ENCODE measurements at places on chromosomes 3 and 15.

- no peak for DNase-seq
These were observed 64.1 kb upstream of the ABHD17C start for GRCh38 chr15:80630981-80631380.

GRCh38 chr15:64780600-64781156, 5.3 kb upstream of the RBPMS2 start:
- no peak for DNase-seq

DNA sequence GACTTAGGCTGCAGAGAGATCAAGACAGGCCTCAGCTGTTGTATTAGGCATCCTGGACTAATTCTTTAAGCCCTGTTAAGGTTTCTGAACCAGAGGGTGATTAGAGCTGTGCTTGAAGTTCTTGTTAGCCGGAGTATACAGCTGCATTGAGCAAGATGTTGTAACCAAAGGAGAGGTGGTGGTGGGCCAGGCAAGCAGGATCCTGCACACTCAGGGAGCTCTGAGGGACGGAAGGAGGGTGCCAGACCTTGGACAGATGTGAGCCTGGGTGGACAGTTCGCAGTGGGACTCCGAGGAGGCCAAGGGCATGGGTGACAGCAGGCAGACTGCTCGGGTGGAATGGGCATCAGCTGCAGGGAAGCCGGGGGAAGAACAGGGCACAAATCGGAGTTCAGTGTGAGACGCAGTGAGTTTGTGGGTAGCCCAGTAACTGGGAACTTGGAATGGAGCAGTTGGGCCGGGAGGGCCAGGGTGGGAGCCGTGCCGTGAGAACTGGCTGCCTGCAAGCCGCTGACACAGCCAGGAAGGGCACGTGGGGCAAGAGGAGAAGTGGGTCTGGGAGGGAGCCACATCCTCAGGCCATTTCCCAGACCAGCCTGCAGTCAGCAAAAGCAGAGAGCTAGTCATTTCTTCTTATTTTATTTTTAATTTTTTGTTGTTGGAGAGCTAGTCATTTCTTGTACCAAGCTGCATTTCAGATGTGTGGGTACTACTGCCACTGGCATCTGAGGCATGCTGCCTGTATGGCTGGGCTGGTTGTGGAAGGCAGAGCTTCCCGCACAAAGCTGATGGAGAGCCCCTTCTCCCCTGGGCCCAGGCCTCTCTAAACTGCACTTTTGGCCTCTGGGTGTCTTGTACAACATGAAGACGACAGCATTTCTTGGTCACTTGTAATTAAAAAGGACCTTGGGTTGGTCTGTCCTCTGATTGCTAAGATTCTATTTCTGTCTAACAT, 61.0 kb downstream of the PGPEP1L start:
- DNase-seq = peak; percentile 44

DNA sequence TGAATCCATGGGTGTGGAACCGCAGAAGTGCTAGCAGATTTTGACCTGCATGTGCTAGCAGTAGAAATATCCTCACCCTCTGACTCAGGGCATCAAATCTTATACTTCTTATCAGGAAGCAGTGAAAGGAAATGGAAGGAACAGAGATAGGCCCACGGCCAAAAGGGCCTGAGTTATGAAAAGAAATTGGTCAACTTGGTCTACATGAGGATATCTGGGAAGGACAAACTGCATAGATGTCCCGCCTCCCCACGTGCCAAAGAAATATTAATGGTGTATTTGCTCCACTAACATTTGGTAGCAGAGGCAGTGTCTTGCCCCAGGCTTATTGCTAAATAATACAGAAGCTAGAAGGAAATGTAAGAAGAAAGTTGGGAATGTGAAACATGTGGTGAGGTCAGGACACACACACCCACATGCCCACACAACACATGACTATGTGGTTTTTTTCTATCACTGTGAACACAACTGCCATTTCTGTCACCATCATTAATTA, 93.6 kb upstream of the COL8A1 start:
- no peak for DNase-seq

DNA sequence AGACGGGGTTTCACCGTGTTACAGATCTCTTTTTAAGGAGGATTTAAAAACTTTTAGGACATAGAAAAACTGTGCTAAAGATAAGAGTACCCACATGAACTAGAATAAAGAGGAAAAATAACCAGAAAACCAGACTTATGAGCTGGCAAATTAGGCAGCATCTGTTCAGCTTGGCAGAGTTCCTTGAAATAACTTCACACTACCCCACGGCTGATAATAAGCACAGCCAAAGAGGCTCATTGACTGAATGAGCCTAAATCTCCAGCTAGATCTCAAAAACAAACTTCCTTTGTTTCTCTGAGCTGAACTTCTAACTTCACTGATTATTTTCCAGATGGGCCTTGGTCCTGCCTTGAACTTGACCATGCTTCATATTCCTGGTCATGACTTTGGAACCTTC, 26.7 kb upstream of the PIK3R4 start:
- no peak for DNase-seq

DNA sequence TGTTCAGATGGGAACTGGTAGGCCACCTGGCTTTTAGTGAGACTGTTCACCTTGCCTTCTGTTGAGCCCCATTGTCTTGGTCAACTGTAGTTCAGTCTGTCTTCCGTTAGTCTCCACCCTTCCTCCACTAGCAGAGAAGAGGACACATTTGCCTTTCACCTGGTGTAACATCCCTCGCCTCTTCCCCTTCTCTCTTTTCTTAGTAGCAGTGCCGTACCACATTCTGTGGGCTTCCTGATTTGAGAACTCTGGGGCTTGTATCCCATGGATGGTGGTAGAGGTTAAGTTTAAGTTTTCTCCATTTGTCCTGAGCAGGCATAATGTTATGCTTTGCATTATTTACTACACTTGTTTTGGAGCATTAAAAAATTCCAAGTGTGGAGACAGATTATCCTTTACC, 49.3 kb downstream of the RAB7A start:
- DNase-seq = no peak

DNA sequence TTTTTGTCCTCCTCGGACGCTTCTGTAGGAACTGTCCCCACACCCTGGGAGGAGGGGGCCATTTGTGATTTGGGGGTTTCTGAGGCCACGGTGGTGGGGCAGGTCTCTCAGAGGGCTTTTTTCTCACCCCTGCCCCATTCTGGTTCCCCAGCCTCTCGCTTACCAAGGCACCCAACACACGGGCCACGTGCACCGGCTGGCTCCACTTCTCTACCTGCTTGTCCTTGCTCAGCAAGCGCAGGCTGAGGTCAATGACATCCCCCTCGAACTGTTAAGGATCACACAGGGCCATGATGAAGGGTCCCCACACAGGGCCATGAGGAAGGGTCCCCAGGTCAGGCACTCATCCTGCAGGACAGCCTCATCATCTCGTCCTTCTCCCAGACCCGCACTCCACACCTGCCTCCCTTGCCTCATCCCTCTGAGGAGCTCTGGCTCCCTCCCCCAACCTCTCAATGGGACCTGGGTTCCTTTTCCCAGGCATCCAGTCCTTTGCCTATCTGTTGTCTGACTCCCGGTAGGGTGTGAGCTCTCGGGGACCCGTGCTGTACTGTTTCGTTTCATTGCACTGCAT, 10.6 kb downstream of the EPB42 start:
- DNase-seq = no peak

DNA sequence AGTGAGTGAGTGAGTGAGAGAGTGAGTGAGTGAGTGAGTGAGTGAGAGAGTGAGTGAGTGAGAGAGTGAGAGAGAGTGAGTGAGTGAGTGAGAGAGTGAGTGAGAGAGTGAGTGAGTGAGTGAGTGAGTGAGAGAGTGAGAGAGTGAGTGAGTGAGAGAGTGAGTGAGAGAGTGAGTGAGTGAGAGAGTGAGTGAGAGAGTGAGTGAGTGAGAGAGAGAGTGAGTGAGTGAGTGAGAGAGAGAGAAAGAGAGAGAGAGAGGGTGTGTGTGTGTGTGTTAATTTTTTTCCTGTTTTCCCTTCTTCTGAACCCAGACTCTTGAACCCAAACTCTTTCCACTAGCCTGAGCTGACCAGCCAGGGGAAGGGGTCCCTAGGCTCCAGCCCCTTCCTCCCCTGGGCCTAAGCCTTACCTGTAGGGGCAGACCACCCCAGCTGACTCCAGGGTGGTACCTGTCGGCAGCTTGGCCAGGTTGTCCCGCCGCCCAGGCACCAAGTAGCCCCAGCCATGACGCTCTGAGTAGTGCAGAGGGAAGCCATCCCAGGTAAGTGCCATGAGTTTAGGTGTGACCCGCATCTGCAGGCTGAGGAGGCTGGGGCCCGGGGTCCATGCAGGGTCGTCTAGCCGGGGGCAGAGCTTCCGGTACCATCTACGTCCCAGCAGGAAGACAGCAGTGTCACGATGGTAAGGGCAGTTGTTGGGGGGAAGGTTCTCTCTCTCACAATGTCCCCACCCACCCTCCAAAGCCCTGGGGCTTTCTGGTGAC, 9.4 kb downstream of the POLG start:
- no peak for DNase-seq

DNA sequence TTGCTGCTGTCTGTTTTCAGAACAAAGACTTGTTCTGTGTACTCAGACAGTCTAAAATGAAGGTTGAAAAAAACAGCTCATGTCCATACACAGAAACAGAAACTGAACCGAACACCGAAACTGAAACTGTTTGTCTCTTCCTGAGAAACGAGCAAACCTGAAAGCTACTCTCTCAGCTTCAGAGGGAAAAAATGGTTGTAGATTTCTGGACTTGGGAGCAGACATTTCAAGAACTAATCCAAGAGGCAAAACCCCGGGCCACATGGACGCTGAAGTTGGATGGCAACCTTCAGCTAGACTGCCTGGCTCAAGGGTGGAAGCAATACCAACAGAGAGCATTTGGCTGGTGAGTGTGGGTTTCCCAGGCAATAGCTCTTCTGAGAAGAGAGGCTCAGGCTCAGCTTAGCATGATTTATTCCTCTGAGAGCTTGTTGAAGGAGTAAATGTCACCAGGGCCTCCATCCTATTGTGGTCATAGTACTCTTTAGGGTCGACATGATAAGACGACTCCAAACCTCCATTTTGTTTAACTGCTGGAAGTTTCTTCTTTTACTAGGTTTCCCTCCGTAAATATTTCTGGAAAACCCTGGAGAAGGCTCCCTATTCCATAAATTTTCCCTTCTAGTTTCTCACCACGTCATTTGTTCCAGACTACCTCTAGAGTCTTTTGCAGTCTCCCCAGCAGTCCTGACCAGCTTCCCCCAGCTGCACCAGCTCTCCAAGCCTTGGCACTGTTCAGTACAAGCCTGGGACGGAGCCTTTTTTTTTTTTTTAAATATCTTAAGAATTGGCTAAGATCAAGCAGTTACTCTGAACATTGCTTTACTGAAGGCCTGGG, at the start of gene RTP4:
TSS of gene RTP4 (plus strand) at position 135 of the 838 bp plus-strand sequence. CDS start at position 192, 57 bp downstream.
- peak; percentile 14 for DNase-seq

DNA sequence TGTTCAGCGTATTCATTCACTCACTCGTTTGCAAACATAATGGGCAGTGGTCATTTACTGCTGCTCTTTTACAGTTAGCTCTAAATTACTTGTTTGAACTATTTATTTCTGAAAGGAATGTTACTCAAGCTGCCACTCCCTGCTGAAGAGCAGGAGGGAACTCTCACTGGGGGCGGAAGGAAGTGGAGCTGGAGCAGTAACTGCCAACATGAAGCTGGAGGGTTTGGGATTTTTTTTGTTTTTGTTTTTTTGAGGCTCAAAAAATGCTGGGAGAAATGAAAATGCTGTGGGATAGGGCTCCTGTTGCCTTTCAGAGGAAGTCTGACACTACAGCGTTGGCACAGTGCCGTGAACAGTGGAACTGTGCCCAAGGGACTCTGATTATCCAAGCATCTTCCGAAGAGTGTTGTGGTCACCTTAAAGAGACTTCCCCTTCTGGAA, 44.1 kb downstream of the SENP2 start:
- DNase-seq = no peak

- no peak for DNase-seq
These were observed 762 bp downstream of the NCK1 start for GRCh38 chr3:136862617-136863322.

DNA sequence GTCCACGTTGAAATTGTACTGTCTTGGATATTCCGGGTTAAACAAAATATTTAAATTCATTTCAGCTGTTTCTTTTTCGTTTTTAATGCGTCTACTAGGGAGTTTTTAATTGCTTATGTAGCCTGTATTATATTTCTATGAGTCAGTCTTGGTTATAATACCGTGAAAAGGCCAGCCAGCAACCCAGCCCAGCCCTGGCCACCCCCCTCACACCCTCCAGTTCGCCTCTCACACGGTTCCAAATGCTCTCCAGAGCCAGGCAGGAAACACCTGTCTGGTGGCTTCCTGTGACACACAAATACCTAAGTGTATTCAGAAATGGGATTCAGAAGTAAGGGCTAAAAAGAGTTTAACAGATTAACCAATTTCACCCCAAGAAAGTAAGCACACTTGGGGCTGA, 4.4 kb downstream of the SH3BP5 start:
- DNase-seq = no peak

GRCh38 chr3:48240000-48240963, 622 bp upstream of the ZNF589 start:
- DNase-seq = no peak
